Small intestine (tissue), 16 donors: ENCODE measurements at places on chromosomes 1 and 21. TPM values are rescaled to one million over a fixed set of nuclear protein-coding genes. Genes with fewer than 3 reads are reported as not detected.

DNA sequence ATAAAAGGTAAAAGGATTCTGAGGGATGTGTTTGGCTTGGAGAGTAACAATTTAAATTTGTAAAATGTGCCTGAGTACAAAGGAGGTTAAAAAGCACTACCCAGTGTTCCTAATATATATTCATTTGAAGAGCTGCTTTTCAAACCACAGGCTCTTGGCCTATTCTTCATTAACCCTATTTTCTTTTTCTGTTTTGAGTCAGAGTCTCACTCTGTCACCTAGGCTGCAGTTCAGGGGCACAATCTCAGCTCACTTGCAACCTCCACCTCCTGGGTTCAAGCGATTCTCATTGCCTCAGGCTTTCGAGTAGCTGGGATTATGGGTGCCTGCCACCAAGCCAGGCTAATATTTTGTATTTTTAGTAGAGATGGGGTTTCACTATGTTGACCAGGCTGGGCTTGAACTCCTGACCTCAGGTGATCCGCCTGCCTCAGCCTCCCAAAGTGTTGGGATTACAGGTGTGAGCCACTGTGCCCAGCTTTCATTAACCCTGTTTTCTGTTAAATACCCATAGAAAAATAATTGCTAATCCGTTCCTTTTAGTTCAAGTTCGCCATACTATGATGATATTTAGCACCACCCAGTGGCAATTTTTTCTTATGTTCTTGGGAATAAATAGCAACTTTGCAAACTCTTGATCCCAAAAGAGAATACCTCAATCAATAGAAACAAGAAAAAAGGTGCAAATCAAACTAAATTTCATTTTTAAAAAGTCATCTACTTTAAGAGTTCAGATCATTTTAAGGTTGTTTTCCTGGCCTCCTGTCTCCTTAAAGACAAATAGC lies 30.5 kb downstream of the ZBTB8OS start:
- no peak for DNase-seq

GRCh38 chr1:54246116-54246721 lies 46.3 kb downstream of the MRPL37 start:
- no peak for DNase-seq

DNA sequence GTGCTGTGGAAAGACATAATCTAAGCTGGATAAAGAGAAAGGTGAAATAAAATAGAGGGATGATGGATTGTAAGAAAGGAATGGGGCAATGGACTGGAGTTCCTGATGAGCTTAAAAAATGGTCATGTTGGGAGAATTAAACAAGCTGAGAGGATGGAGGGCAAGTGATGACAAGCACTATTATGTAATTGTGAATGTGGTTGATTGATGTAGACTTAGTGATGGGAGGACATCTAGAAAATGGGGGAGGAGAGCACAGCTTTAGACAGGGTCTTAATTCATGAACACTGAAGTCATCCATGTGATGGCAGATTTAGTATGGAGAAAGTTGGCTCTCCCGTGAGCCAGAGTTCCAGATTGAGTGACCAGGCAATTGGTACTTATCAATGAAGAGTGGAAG lies 29.0 kb downstream of the DNAH14 start:
- DNase-seq, result no peak

Gene NR1I3
- 7.8 TPM for polyA plus RNA-seq

Gene MAP3K7CL
- 3.4 TPM for polyA plus RNA-seq
